ENCODE measurements at places on chromosomes 7 and 10.

- no peak for DNase-seq
Observed at GRCh38 chr10:105023211-105024111, 382.4 kb downstream of the SORCS3 start.

DNA sequence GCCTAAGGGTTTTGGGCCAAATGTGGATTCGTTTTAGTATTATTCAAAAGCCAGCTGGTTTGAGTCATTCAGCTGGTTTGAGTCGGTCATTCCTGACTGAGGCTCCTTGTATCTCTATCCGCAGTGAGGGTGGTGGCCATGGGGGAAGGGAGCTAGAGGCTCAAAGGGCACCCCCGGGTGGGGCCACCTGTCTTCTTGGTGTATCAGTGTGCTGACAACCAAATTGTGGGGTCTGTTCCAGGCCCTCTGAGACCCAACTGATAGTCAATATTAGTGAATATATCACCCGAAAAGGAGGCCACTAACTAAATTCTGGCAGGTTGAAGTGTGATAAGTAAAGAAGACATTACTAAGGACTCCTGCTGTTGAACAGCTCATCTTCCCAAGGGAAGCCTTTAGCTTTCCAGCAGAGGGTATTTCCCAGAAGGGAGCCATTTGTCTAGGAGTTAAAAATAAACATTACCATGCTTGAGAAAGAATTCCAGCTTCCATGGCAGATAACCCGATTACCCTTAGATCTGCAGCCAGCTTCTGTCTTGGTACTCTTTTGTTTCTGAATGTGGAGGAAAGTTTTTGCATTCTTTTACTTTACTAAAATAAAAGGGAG, 29.9 kb upstream of the DDX50 start:
- DNase-seq, result no peak

GRCh38 chr10:49160814-49161213, 27.0 kb upstream of the FAM170B start:
- DNase-seq, result no peak

GRCh38 chr10:61835946-61836887, 65.3 kb upstream of the ARID5B start:
- DNase-seq, result no peak

- DNase-seq, result no peak
Observed at GRCh38 chr10:75021379-75022249, 89.8 kb upstream of the SAMD8 start.

- no peak for DNase-seq
Observed at GRCh38 chr7:139394540-139394939, 34.8 kb downstream of the LUC7L2 start.

DNA sequence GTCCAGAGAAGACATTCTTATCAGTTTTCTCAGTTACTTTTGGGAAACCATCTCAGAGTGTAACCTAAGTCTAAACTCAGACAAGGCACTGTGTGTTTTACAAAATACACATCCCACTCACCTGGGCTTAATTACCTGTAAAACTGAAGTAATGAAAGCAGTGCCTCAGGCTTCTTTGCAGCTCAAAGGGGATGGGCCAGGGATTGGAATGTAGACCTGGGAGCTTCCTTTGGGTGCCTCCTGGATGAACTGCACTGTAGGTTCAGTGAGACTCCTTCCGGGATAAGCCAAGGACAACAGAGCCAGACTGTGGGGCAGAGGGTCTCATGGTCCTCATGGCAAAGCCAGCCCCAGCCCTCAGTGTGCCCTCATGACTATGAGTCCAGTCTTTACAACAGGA, 672.4 kb upstream of the GALNT17 start:
- DNase-seq, result no peak

DNA sequence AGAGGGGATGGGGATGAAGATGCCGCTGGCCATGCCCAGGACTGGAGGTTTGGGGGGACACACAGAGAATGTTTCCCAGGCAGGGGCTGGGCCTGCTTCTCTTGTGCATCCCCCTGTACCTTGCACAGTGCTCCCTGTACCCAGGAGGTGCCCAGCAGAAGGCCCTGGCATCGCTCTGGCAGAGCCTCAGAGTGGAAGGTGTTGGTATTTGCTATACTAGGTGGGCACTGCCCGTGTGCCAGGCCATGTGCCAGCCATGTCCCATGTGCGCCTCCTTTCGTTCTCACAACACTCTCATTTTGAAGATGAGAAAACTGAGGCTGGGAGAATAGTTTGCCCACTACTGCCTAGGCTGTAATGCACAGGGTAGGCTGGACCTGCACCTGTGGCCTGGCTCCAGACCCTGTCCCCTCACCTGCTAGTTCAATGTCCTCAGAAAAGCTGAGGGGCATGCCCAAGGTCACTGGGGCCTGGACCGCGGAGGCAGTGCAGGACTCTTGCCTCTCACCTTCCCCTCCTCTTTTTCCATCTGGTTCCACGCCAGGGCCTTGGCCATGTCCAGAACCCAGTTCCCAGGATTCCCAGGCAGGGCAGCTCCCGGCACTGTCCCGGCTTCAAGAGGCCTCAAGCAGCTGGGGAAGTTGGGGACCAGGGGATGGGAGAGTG, 64.7 kb downstream of the GOLGA7B start:
- no peak for DNase-seq

DNA sequence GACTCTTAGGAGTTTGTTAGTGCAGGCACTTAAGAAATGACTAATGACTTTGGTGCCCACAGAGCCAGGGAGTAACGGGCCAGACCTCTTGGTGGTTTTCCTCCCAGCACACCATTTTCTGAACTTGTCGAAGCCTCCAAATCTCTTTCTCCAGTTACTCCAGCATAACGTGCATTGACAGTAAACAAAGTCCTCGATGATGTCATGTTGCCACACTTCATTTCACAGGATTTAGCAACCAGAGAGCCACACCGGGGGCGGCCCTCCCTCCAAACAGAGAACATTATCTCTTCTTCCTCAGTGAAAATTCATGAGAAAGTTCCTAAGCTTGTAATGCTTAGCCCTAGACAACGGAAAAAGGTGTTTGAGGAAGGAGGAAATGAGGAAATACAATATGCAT, 4.0 kb upstream of the SVOPL start:
- DNase-seq, result no peak

DNA sequence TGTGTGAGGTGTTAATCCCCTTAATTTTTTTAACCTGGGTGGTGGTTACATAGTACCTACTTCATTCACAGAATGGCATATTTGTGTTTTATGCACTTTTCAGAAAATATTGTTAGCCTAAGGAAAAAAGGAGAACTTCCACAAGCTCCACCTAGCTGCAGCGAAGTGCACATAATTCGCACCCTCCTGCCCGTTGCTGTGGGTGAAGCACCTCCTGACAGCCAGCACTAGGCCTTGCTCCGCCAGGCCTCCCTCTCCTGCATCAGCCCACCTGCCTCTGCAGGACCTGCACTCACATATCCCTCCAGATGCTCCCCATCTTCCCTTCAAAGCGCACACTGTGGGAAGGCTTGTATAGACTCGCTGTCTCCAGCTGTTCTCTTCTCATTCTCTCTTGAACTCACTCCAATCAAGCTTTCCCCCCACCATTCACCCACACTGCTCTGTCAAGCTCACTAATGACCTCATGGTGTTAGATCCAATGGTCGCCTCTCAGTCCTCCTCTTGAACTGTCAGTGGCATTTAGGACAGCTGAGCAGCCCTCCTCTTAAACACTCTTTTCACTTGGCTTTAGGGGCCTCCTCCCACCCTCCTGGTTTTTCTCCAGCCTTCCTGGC, 20.7 kb upstream of the GRID1 start:
- DNase-seq, result no peak

DNA sequence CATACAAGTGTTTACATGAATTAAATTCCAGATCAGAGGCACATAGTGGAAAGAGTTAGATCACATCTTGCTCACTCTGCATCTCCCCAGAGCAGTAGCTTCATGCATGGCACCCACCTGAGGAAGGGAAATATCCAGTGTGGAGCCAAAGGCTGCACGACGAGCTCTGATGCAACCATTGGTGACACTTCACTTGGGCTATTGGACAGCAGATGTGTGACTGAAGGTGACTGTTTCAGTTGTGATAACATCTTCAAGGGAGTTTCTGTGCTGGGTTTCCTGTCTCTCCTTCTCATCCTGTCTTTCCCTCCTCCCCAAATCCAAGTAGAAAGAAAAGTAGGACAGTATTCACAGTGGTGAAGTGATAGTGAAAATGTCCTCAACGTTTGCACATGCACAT, 115.0 kb downstream of the TAF3 start:
- no peak for DNase-seq

DNA sequence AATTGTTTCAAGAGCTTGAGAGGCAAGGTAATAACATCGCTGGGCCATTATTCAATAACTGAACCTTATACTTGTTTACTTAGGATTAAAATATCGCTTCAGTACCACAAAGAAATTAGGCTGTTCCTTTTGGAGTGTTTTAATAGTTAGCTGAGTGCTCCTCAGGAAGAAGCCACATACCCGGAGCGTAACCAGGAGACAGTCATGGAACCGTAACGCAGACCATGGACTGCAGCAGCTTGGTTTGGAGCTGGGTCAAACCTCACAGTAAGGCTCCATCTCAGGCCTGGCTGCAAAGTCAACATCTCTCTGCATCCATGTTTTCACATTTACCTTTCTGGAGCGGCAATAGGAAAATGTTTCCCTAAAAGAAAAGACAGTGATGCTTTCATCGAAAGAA, 599.0 kb downstream of the TNS3 start:
- no peak for DNase-seq

- no peak for DNase-seq
Observed at GRCh38 chr7:38881015-38881414, 28.0 kb downstream of the VPS41 start.

GRCh38 chr7:115822380-115822779, 208.2 kb downstream of the TFEC start:
- no peak for DNase-seq

DNA sequence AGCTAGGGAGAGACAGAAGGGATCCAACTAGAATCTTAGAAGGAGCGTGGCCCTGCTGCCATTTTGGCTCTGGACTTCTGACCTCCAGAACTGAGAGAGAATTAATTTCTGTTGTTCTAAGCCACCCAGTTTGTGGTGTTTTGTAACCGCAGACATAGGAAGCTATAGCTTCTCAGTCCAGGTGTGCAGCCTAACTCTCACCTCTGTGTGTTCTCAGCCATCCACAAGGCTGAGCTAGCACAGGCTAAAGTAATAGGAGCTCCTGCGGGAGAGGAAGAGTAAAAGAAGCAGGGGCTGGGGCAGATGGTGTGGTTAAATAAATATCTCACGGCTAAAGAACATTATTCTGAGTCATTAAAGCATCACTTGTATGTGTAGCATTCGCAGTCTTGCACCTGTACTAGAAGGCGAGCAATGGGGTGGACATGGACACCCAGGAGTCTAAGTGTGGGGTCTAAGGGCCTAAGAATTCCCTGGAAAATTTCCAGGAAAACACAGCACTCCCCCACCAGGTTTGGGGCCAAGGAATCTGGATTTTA, 94.1 kb downstream of the AOAH start:
- DNase-seq, result no peak

GRCh38 chr10:82813856-82814255, 938.9 kb downstream of the NRG3 start:
- no peak for DNase-seq

DNA sequence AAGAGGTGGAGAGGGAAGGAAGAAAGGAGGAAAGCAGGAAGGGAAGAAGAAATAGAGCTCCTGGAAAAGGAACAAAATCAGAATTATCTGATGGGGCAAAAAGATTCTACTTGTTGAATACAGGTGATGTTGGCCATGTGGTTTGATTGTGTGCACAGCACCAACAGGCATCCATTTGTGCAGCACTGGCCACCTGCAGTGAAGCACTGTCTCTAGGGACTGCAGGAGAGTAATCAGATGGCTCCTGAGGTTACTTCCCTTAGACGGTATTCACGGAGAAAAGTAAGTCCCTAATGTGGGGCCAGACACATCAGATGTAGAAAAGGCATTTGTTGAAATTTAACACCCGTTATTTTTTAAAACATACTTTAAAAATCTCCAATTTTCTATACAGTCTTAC, 135.3 kb upstream of the VIPR2 start:
- DNase-seq, result no peak

GRCh38 chr7:136993377-136993776, 124.9 kb downstream of the CHRM2 start:
- DNase-seq, result no peak

DNA sequence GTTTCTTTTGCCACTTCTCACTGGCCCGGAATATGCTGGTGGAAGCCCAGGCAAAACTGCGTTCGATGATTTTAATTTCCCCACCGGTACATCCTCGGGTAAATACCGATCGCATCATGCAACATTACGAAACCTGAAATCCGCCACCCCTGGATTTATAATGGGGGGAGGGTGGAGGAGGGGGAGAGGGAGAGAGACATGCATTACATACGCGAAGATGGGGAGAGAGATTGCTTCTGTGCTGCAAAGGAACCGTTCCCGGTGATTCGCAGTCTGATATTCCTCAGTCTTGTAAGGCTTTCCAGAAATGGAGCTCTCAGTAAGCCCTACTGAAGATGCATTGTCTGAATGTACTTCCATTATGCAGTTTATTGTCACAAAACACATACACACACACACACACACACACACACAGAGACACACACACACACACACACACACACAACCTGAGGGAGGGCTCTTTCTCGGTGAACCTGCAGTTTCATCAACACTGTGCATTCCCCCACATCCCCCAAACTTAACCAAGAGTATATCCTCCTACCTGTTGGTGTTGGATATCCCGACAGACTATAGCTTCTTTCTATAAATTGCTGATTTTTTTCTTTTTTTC, 741 bp downstream of the GPR85 start:
- no peak for DNase-seq

DNA sequence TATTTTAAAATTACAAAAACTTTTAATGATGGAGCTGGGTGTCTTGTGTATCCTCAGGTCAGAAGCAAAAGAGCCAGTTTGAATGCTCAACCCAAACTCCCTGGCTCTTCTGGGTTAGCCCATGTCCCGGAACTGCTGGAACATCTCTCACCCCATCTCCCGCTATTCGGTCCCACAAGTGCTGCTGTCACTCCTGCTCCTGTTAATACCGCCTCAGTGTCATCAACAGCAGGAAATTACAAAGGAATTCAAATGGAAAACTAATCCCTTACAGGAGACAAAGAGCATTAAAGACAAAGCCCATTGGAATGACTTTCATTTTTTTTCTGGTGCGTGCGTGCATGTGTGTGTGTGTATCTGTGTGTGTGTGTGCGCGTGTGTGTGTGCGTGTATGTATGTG, 112.0 kb upstream of the C7orf33 start:
- no peak for DNase-seq

Data from stimulated activated CD4-positive, alpha-beta T cell treated with anti-CD3 and anti-CD28 coated beads, Interleukin-1b, Interleukin-23, amount 100 ng/mL, for 4 hours (primary cell).